ENCODE measurements at places on chromosomes 3 and 15. TPM values are rescaled to one million over a fixed set of nuclear protein-coding genes. Genes with fewer than 3 reads are reported as not detected.
A peak's percentile ranks its signal among the peaks of the same experiment; 100 is the strongest.

- no peak for DNase-seq
Measured at GRCh38 chr3:110625201-110625747, 446.3 kb upstream of the NECTIN3 start.

GRCh38 chr3:25820366-25820765, 30.5 kb downstream of the OXSM start:
- DNase-seq = peak; percentile 78

DNA sequence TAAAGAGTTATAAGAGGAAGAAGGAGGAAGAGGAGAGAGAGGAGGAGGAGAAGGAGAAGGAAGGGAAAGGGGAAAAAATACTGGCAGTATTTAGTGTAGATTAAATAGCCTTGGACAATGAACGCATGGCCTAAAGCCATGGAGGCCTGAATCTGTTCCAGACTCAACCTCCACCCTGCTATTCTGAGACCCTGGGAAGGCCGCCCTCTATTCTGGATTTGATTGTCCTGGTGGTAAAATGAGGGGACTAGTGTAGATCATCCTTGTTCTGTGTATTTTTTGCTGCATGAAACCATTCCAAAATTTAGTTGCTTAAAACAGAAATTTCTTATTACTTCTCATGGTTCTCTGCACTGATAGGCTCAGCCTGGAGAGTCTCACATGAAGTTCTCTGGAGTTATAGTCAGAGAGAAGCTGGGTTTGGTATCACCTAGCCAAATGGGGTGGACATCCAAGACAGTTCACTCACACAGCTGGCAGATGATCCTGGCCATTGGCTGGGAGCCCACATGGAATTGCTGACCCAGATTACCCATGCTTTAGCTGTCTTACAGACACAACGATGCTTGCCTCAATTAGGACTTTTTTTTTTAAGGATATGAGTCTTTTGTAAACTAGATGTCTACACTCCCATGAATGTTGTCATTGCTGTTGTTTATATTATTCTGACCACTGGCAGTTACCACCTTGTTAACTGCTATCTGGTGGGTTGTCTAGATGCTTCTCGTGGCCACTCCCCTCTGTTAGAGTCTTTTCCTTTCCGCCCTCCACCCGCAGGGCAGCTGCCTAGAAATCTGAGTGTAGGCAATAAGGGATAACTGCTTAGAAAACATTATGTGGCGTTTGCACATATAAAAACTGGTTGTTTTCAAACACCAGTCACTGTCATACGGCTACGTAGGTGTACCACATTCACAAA, 149.9 kb downstream of the SST start:
- DNase-seq = no peak

DNA sequence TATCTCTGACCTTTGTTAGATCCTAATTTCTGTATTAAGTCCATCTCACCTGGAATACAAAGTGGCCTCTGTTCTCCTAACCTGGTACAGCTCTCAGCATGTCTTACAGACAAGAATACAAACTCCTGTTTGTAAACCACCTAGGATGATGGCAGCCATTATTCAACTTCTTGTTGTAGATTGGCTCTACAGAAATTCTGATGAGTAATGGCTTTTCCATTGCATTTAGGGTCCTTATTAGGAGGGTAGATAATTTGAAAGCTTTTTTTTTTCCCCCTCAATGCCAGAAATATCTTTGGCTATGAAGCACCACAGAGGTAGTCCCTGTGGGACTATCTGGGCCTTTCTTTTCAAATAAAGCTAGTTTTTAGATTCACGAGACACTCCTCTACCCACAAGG, 9.8 kb downstream of the NR2E3 start:
- no peak for DNase-seq

GRCh38 chr3:151318313-151318712, 1.7 kb upstream of the GPR87 start:
- no peak for DNase-seq

DNA sequence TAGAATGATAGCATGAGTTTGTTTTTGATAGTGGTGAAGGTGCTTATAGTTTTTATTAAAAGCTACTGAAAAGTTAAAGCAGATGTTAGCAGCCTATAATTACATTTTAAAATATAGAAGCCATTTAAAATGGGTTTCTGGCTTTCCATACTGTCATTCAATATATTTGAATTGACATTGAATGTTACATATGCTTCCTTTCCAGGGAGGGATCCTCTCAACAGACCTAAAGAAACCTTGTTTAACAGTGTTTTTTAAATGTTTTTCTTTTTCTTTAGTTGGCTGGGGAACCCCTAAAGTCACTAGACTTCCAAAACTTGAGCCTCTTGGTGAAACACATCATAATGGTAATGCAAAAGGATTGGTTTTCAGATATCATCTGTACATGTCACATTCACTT, 12.2 kb downstream of the DHFR2 start:
- no peak for DNase-seq

DNA sequence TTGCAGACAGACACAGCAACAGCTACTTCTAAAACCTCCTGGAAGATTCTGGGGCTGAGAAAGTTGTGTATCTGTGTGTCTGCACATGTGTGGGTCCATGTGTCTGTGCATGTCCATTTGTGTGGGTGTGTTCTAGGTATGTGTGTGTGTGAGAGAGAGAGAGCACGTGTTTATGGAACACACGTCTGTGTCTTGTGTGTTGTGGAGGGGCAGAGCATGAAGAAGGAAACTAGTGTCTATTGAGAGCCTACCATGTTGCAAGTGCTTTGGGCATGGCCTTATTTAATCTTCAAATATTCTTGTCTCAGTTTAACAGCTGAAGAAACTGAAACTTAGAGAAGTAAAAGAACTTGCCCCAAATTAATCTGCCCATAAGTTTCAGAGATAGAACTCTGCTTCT, 327.5 kb downstream of the UACA start:
- no peak for DNase-seq

DNA sequence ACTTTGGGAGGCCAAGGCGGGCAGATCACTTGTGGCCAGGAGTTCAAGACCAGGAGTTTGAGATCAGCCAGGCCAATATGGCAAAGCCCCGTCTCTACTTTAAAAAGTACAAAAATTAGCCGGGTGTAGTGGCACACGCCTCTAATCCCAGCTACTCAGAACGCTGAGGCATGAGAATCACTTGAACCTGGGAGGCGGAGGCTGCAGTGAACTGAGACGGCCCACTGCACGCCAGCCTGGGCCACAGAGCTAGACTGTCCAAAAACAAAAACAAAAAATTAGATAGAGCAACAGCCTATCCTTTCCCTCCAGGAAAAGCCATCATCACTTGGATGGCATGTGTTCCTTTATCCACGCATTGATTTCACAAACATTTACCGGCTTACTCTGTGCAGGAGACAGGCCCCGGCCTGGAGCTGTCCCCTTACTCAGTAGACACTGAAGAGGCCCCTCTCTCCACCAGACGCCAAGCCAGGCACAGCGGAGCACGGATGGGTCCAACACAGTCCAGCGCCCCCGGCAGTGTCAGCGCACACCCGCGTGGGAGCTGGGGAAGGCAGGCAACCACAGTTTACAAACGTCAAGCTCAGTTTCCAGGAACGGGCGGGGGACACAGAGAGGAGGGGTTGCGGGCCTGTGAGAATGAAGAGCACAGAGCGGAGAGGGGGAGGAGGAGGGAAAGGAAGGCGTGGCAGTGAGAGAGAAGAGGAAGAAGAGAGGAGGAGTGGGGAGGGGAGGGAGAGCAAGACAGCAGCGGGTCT, 3.1 kb downstream of the GP5 start:
- DNase-seq = no peak

Gene SHC4
- 0.49 TPM for total RNA-seq

DNA sequence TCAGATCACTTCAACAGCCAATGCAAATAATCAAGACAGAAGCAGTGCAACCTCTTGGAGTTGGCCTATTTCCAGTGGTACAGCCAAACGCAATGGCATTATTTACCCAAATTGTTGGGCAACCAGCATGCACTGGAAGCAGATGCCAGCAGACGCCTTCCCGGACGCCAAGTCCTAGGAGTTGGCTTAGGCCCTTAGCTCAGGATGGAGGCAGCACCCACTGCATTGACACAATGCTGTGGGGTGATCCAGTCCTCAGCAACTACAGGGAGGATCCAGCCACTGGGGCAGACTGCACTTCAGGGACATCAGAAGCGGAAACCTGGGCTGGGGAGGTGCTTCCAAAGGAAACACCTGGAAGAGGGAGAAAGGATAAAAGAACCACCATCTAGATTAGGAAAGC, 290.4 kb downstream of the FAM43A start:
- DNase-seq = peak; percentile 74

DNA sequence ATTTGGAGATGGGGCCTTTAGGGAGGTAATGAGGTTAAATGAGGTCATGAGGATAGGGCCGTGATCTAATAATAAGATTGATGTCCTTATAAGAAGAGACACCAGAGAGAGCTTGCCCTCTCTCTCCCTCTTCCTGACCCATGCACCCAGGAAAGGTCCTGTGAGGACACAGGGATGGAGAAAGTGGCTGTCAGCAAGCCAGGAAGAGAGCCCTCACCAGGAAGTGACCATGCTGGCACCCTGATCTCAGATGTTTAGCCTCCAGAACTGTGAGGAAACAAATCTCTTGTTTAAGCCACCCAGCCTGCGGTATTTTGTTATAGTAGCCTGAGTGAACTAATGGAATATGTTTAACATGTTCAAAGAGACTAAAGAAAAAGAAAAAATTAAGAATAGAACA, 15.3 kb upstream of the GNB5 start:
- no peak for DNase-seq

GRCh38 chr15:33454996-33455395, 144.2 kb downstream of the RYR3 start:
- DNase-seq = no peak

Measured in MCF 10A (cell line).